ENCODE measurements at places on chromosomes 12 and 14. TPM values are rescaled to one million over a fixed set of nuclear protein-coding genes. Genes with fewer than 3 reads are reported as not detected.

DNA sequence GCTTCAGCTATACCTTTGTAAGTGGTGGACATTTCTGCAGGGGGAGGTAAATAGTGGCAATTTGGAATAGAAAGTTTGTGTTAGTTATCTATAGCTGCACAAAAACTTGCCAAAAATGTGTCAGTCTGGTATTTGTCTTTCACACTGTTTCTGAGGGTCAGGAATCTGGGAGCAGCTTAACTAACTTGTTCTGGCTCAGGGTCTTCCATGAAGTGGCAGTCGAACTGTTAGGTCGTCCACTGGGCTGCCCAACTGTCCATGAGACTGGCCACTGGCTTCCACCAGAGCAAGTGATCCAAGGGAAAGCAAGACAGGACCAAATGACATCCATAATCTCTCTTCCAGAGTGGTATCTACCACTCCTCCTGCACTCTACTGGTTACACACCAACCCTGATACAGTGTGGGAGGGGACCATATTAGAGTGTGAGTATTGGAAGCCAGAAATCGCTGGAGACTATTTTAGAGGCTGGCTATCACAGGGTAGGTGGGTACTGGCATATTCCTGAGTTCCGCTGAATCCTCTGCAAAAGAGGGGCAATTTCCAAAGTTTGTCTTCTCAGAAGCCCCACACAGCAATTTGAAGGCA lies 60.9 kb downstream of the DYRK2 start:
- no peak overlapping the region for H3K4me3 ChIP-seq
- no peak overlapping the region for H3K27ac ChIP-seq
- DNase-seq = no peak
- H3K36me3 ChIP-seq = no peaks in the 10 kb centered on the region
- H3K27me3 ChIP-seq = no peaks in the 10 kb centered on the region
- no peaks in the 10 kb centered on the region for H3K4me1 ChIP-seq

DNA sequence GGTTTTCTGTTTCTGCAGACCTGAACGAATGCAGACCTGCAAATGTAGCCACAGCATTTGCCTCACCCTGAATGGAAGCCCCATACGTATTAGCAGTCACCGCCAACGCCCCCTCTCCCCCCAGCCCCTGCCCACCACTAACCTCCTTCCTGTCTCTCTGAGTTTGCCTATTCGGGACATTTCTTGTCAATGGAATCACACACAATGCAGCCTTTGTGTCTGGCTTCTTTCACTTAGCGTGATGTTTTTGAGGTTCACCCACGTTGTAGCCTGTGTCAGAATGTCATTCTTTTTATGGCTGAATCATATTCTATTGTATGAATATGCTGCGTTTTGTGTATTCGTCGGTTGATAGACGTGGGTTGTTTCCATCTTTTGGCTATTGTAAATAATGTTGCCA lies 178.6 kb downstream of the AACS start:
- DNase-seq = no peak
- H3K4me1 ChIP-seq = no peaks in the 10 kb centered on the region
- no peak overlapping the region for H3K27ac ChIP-seq

PLBD1 gene
- not detected for total RNA-seq

DNA sequence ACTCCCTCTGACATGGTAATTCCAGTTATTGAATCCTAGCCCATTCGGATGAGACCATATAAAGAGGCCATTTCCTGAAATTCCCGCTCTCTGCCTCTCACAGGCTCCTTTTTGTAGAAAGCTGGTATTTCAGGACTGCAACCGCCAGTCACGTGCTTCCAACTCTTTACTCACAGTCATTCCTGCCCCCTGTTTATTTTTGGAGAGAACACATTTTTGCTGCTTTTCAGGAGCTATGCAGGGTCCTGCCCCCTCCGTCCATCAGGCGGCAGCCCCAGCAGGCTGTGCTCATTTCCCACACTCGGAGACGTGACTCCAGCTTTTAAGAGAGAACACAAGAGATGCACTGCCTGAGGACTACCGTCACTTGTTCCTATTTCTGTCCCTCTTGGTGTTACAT lies 26.8 kb downstream of the IFT43 start:
- H3K36me3 ChIP-seq = peaks cover 6% of the 10 kb centered on the region
- H3K27me3 ChIP-seq = no peaks in the 10 kb centered on the region
- H3K4me1 ChIP-seq = no peaks in the 10 kb centered on the region

FOXG1 gene
- total RNA-seq = not detected

GRCh38 chr14:76961631-76962302 lies 66.7 kb downstream of the IRF2BPL start:
- peak overlapping the region; percentile 60 for H3K4me3 ChIP-seq
- no peaks in the 10 kb centered on the region for H3K36me3 ChIP-seq
- peaks cover 63% of the 10 kb centered on the region for H3K4me1 ChIP-seq
- peak; percentile 96 for DNase-seq
- H3K27me3 ChIP-seq = no peaks in the 10 kb centered on the region
- H3K27ac ChIP-seq = peak overlapping the region; percentile 71

- H3K36me3 ChIP-seq = no peaks in the 10 kb centered on the region
- no peaks in the 10 kb centered on the region for H3K4me1 ChIP-seq
- H3K4me3 ChIP-seq = no peak overlapping the region
- H3K27me3 ChIP-seq = no peaks in the 10 kb centered on the region
Measured at GRCh38 chr14:46063872-46064271, 587.7 kb downstream of the RPL10L start.

GRCh38 chr14:89144642-89145041 lies 272.4 kb downstream of the FOXN3 start:
- H3K4me3 ChIP-seq = no peak overlapping the region
- H3K27ac ChIP-seq = no peak overlapping the region
- no peaks in the 10 kb centered on the region for H3K36me3 ChIP-seq
- no peaks in the 10 kb centered on the region for H3K4me1 ChIP-seq

- peak; percentile 17 for DNase-seq
- H3K4me3 ChIP-seq = no peak overlapping the region
- H3K4me1 ChIP-seq = no peaks in the 10 kb centered on the region
- no peaks in the 10 kb centered on the region for H3K36me3 ChIP-seq
- H3K27ac ChIP-seq = no peak overlapping the region
Measured at GRCh38 chr14:22200977-22201605, 387.9 kb downstream of the DAD1 start.

DNA sequence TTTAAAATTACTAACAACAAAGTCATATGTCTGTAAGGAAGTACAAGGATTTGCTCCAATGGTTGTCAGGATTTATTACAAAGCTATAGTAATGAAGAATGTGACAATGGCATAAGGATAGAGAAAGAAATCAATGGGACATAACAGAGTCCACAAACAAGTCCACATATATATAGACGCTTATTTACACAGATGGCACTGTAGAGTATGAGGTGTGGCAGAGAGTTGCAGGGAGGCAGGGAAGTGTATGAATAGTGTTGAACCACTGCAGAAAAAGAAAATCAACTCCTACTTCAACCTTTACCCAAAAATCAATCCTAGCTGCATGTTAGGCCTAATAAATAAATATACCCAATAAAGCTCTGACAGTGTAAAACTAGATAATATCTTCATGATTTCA lies 21.3 kb downstream of the SOS2 start:
- no peak overlapping the region for H3K4me3 ChIP-seq
- H3K27me3 ChIP-seq = no peaks in the 10 kb centered on the region
- DNase-seq = no peak
- H3K27ac ChIP-seq = no peak overlapping the region

ABHD4 gene
- total RNA-seq = 11.4 TPM

P3H3 gene
- 2.4 TPM for total RNA-seq

DNA sequence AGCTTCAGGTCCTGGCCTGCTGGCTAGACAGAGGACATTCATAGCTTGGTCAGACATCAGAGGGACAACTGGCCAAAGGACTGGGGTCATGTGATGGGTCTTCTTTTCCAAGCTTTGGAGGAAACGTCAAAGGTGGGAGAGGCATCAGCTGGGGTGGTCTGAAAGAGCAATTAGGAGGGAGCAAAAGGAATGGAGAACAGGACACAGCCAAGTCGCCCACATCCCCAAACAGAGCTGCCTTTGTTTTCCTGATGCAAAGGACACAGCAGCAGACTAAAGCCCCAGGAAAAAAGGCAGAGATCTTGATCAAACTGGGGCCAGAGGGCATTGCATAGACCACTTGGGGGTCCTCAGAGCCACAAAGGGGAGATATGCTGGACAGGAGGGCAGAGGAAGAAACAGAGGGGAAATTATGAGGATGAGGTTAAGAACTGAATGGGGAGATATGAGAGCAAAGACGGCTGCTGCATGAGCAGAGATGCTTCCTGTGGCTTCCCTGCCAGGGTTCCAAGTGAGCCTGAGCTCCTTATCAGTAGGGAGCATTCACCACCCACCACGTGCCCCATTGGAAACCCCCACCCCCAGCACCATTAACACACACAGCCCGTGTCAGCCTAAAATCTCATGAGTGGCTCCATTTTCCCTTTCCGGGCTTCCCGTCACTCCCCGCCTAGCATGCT lies 62.4 kb downstream of the ANO2 start:
- H3K4me3 ChIP-seq = no peak overlapping the region
- H3K27ac ChIP-seq = no peak overlapping the region
- H3K36me3 ChIP-seq = no peaks in the 10 kb centered on the region

- no peaks in the 10 kb centered on the region for H3K27me3 ChIP-seq
- no peak overlapping the region for H3K4me3 ChIP-seq
- no peak overlapping the region for H3K27ac ChIP-seq
- no peak for DNase-seq
- peaks cover 5% of the 10 kb centered on the region for H3K4me1 ChIP-seq
Measured at GRCh38 chr12:94157981-94158411, 9.6 kb downstream of the PLXNC1 start.

- no peaks in the 10 kb centered on the region for H3K27me3 ChIP-seq
- H3K4me3 ChIP-seq = no peak overlapping the region
- H3K27ac ChIP-seq = no peak overlapping the region
- H3K4me1 ChIP-seq = no peaks in the 10 kb centered on the region
- DNase-seq = no peak
Measured at GRCh38 chr12:31002999-31003398, 70.7 kb upstream of the DDX11 start.

DNA sequence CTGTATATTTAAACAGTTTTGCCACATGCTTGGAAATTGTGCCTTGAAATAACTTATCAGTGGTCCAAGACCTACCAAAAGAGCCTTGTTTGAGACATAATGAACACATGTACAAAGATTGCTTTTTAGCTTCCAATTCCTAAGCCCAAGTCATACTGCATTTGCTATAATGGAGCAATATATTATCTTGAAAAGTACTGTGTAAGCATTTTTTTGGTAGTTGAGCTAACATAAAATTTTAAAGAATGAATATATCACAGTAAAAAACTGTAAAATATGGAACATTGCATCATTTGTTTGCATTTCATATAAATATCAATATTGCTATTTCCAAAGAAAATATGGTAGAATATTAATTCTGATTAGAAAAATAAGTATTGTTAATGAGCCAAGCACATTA lies 28.8 kb upstream of the HMGA2 start:
- no peaks in the 10 kb centered on the region for H3K27me3 ChIP-seq
- H3K36me3 ChIP-seq = no peaks in the 10 kb centered on the region
- no peak overlapping the region for H3K4me3 ChIP-seq
- H3K27ac ChIP-seq = no peak overlapping the region
- H3K4me1 ChIP-seq = no peaks in the 10 kb centered on the region

DNA sequence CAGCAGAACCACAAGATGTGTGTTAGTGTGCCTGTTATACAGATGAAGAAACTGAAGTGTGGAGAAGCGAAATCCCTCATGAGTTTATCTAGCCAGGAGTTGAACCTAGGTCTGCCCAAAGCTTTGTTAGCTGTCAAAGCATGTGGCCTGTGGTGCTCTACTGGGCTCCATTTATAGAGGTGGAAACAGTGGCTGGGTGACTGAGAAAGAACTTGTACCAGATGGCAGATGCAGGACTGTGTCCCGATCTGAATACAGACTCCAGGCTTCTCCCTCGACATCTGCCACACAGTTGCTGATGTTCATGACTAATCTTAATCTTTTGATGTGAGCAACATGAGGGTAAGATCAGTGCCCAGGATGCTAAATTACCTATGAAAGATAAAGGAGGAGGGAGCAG lies 89.1 kb downstream of the C12orf75 start:
- H3K36me3 ChIP-seq = no peaks in the 10 kb centered on the region
- no peaks in the 10 kb centered on the region for H3K4me1 ChIP-seq
- no peak overlapping the region for H3K4me3 ChIP-seq
- no peak for DNase-seq
- H3K27me3 ChIP-seq = no peaks in the 10 kb centered on the region

GRCh38 chr12:70927356-70927755 lies 6.8 kb upstream of the PTPRR start:
- H3K27me3 ChIP-seq = no peaks in the 10 kb centered on the region
- no peaks in the 10 kb centered on the region for H3K36me3 ChIP-seq
- no peaks in the 10 kb centered on the region for H3K4me1 ChIP-seq
- no peak for DNase-seq
- H3K4me3 ChIP-seq = no peak overlapping the region

- no peak overlapping the region for H3K4me3 ChIP-seq
- no peaks in the 10 kb centered on the region for H3K36me3 ChIP-seq
- H3K4me1 ChIP-seq = no peaks in the 10 kb centered on the region
- H3K27ac ChIP-seq = no peak overlapping the region
- no peak for DNase-seq
Measured at GRCh38 chr12:65139389-65139788, 18.3 kb upstream of the WIF1 start.

GRCh38 chr14:22448905-22449599 lies 140.0 kb downstream of the DAD1 start:
- H3K27me3 ChIP-seq = no peaks in the 10 kb centered on the region
- no peaks in the 10 kb centered on the region for H3K4me1 ChIP-seq
- H3K27ac ChIP-seq = no peak overlapping the region
- H3K36me3 ChIP-seq = no peaks in the 10 kb centered on the region

DNA sequence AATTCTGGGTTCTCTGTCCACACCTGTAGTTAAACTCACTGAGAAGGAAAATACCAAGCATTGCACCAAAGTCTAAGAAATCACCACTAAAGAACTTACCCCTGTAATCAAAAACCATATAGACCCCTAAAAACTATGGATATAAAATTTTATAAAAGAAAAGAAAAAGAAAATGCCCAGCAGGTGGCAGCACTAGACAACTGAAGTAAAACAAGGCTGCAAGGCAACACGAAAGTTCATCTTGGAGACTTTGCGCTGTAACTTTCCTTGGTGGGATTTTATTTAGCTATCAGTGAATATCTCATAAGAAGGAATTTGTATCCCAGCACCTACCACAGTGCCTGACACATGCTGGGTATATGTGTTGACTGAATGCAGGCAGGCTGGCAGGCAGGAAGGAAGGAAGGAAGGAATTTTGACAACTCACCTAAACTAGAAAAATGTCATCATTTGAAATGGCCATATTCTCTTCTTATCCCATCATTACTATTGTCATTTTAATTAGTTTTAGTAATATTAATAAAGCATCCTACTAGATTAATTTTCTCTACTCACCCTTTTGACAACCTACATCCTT lies 68.2 kb upstream of the ETV6 start:
- H3K27ac ChIP-seq = no peak overlapping the region
- H3K4me3 ChIP-seq = no peak overlapping the region
- H3K27me3 ChIP-seq = no peaks in the 10 kb centered on the region
- no peaks in the 10 kb centered on the region for H3K36me3 ChIP-seq
- peak; percentile 57 for DNase-seq

FGF23 gene
- total RNA-seq = not detected

Measured in CD8-positive, alpha-beta memory T cell (primary cell).